Left lung (tissue), 14 donors: ENCODE measurements at places on chromosomes 3 and 15. TPM values are rescaled to one million over a fixed set of nuclear protein-coding genes. Genes with fewer than 3 reads are reported as not detected.

GRCh38 chr3:15345066-15345607 lies 12.8 kb upstream of the SH3BP5 start:
- no peak for DNase-seq

- no peak for DNase-seq
These were observed 746.3 kb downstream of the ZPLD1 start for GRCh38 chr3:103181160-103181559.

GRCh38 chr15:55422089-55422488 lies 13.8 kb downstream of the PIERCE2 start:
- DNase-seq, result no peak

DNA sequence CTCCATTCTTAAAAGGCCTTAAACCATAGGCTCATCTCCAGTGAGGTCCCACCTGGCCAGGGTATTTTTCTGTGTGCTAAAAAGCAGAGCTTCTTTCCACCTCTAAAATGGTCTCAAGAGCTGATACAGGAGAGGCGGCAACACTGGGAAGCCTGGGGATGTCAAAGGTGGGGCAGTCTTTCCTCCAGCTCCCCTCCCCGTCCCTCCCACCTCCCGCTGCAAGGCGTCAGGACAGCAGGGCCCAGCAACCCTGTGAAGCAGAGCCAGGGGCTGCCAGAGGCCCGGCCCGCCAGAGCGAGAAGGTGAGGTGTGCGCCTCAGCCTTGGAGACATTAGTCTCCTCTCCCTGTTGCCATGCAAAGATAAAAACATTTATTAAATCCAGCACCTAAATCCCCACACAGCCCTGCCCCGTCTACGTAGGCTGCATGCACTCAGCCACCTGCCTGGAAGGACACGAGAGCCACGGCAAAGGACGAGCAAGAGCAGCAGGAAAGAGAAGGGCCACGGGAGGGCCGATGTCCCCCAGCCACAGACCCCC lies 75.6 kb downstream of the FAM174B start:
- no peak for DNase-seq

DNA sequence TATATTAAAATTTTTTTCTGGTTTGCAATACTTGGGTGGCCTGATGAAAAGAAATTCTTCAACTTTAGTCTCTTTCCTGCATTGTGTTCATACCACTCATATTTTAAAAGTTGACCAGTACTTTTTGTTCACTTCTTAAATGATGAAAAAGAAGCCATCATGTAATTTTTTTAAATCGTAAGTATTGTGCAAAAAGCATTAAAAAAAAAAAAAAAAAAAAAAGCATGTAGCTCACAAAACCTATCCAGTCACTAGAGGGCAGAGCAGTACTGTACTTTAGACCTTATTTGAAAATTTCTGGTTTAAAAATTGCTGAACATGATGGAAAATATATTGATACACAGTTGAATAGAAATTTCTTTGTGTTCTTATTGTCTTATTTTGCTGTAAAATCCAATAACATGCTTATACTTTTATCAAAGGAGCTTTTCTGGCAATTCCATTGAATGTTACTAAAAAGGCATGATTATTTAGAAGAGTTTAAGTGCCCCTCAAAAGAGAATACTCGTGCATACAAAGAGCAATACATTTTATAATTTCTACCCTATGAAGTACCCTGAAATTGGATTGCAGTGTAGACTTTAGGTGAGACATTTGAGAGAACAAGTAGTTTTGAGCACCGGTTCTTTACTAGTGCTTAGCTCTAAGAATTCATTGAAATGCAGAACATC lies 137.7 kb downstream of the BBX start:
- DNase-seq, result peak; percentile 54

DNA sequence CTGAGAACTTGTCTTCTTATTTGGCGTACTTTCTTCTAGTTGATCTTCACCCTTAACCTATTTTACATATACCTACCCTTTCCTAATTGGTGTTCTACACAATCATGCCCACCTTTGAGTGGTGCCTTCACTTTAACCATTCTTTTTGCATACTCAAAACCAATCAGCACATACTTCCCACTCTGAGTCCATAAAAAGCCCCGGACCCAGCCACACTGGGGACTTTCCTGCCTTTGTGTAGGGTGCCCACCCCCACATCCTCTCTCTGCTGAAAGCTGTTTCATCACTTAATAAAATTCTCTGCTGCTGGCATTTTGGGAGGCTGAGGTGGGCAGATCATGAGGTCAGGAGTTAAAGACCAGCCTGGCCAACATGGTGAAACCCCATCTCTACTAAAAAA lies 15.9 kb upstream of the CHST2 start:
- DNase-seq, result no peak

DNA sequence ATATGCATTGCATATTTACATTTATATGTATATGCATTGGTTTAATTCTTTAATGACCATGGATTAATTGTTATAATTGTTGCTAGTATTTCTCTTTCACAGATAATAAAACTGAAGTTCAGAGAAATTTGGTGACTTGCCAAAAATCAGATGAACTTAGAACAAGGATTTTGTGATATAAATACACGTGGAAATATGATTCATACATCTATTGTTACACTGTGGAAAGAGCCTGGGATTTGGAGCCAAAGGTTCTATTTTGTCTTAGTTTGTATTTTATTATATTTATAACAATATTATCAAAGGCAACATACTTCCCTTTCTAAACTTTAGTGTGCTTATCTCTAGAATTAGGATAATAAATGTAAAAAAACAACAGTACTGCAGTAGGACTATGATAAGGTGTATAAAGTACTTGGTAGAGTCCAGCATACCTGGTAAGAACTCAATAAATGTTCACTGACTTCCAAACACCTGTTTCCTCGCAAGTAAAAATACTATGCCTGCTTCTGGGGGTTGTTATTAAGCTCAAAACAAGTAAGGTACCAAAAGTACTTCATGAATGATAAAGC lies 342.9 kb downstream of the THSD4 start:
- DNase-seq, result no peak

GPR160 gene
- 20.4 TPM for total RNA-seq
